ENCODE measurements at places on chromosomes 5 and 9.

GRCh38 chr9:38641985-38642864 is 21.8 kb upstream of the ANKRD18A start:
- no peak for DNase-seq

DNA sequence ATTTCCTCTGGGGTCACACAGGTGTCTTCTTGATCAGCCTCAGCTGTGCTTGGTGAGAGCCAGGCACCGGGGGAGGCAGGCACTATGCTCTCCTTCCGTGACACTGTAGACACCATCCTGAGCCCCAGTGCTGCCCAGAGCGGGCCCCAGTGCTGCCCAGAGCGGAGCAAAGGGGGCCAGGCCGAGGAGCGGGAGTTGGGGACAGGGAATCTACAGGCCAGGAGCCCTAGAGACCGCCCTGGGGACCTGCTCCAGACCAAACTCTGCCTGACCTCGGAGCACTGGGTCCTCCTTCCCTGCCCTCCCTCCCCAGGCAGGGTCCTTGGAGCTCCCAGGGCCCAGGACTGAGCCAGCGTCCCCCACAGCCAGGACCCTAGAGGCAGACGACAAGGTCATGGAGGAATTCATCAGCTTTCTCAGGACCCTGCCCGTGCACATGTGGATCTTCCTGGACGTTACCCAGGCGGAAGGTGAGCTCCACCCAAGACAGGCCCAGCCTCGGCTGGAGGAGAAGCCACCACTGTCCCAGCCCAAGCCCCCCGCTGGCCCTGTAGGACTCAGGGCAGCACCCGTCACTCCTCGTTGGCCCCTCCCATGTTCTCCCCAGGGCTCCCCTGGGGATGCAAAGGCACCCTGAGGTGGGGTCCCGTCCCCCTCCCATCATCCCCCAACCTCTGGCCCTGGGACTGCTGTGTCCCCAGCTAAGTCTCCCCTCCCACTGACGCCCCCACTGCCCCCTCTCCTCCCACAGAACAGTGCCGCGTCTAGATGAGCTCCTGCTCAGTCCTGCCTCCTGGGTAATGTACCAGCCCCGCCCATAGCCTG is 30.2 kb downstream of the PAEP start:
- no peak for DNase-seq

DNA sequence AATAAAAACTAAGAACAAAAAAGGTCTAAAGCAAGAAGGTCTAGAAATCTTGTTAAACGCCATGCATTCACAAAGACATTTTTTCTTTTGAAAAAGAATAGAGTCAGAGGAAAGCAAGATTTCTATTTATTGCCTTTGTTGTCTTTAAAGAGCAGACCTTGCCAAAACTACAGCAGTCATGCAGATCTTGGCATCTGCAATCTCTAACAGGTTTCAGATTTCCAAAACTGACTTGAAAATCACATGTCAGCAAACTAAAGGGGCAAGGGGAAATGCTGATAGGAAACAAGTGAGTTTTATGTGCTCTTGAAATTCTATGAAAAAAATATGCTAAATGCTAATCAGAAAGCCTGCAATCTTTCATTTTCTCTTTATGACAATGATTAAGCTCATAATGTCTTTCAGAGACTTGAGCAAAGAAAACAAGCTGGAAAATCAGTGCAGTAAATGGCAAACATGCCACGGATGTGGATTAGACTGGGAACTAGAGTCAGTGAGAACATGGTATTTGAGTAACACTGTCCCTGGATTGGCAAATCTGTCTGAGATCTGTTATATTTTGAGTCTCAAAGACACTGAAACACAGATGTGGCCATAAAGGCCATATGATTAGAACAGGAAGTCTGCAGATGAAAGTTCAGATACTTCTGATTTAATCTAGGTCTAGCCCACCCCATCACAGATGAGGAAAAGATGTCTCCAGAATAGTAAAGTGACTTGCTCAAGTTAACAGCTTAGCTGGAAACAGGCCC is 361.4 kb upstream of the RPS23 start:
- DNase-seq, result no peak

DNA sequence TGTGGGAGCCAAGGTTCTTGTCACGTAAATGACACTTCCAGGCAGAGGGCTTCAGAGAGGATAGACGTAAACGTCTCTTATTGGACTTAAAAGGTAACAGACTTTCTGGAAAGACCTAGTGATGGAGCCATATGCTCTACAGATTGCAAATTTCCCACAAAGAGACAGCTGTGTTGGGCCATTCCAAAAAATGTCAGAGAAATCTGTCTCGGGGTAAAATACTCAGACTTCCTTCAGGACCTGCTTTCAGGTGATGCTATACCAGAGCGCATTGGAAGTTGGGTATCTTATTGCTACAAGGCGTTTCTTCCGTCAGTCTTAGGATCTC is 29.2 kb downstream of the PROP1 start:
- DNase-seq, result no peak

GRCh38 chr5:158731014-158731413 is 368.7 kb downstream of the EBF1 start:
- no peak for DNase-seq

- no peak for DNase-seq
Measured at GRCh38 chr9:94995048-94995693, 268.7 kb downstream of the AOPEP start.

DNA sequence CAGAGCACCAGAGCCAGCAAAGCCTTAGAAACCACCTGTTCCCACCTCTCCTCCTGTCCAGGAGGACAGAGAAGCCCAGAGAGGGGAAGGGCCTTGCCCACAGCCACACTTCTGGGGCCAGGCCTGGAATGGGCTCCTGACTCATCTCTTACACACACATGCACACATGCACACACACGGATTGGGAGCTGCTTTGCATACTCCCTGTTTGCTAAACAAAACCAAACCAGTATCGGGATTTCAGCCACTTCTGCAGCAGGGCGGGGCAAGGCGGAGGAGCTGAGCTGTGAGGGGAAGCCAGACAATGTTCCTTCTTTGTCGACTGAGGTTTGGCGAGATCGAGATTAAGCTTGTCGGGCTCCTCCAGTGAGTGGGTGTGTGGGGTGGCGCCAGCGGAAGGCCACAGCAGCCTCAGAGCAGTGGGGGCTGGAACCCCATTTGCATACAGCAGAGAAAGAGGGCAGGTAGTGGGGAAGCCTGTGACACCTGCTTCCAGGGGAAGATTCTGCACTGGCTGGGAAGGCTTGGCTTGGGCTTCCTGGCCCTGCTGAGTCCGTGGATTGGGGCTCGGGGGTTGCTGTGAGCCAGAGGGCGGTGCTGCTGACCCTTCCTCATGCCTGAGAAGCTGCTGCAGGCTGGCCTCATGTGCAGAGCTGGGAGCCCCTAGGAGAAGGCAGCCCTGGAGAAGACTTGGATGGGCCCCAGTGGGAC is 16.1 kb downstream of the GFI1B start:
- no peak for DNase-seq

GRCh38 chr5:37905230-37905629 is 65.4 kb upstream of the GDNF start:
- no peak for DNase-seq

DNA sequence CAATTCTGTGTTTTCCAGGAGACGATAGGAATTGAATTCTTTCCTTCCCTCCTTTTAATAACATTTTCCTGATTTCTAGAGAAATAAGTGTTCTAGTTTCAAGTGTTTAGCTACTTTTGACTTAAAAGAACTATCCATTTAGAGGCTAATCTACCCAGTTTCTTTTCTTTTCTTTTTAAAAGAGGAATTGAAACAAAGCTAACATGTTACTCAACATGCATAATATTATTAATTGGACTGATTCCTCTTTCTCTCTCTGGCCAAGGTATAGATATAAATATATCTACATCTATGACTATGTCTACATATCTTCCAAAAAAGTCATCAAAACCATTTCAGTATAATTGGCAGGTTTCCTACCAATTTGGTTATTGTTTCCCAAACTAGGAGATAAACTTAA is 309.8 kb downstream of the TRPM3 start:
- no peak for DNase-seq

GRCh38 chr5:90601468-90601867 is 42.9 kb downstream of the ADGRV1 start:
- DNase-seq, result no peak

GRCh38 chr5:176529116-176529740 is 8.0 kb downstream of the RNF44 start:
- DNase-seq, result no peak

DNA sequence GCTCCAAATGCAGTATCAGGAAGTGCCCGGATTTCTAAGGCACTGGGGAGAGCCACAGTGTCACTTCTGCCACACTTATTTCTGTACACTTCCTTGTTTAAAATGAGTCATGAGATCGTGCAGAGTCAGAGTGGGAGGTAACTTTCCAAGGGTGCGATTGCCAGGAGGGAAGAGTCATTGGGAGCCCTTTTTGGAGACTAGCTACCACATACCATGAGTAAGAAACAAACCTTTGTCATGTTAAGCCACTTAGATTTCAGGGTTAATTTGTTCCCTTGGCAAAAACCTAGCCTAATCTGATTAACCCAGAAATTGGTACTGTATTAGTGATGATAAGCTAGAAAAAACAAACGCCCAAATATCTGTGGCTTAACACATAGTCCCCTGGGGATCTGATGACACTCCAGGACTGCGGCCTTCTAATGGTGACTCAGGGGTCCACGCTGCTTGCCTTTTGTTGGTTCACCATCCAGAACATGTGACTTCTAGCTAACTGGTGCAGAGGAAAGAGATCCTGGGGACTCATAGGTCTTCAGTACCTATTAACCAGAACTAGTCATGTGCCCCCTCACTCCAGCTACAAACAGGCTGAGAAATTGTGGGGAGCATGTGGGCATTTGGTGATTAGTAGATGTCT is 48.6 kb upstream of the TLE1 start:
- no peak for DNase-seq

- DNase-seq, result no peak
Measured at GRCh38 chr9:110059461-110059860, 148.5 kb downstream of the C9orf152 start.

GRCh38 chr5:174678107-174678506 is 46.3 kb upstream of the MSX2 start:
- DNase-seq, result no peak

GRCh38 chr5:10702911-10703491 is 58.0 kb downstream of the DAP start:
- DNase-seq, result no peak

DNA sequence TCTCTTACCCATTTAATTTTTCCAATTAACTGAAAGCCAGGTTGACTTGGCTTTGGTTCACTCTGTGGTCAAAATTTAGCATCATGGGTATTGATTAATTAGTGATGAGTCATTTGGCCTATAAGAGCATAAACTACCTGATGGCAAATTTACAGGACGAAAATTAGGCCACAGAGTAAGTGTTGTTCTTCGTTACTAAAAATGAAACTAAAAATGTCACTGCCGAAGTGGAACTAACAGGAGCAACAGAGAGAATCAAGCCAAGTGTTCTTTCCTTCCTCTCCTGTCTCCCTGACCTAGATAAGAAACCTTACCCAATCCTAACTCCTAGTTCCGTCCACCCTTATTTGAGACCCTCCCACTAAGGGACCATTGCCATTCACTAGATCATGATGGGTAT is 176.9 kb downstream of the RAB3C start:
- no peak for DNase-seq

DNA sequence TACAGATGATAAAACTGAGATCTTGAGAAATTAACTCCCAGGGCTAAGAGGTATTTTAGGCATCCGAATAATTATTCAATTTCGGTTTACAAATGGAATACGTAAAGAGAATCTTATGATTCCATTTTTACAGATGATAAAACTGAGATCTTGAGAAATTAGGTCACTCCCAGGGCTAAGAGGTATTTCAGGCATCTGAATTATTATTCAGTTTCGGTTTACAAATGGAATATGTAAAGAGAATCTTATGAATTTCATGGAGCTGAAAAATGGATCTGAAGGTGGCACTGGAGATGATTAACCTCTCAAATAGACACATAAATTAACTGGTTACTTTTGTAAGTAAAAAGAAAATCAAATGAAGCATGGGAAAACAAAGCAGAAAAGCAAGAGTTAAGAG is 44.2 kb downstream of the FGF1 start:
- no peak for DNase-seq

DNA sequence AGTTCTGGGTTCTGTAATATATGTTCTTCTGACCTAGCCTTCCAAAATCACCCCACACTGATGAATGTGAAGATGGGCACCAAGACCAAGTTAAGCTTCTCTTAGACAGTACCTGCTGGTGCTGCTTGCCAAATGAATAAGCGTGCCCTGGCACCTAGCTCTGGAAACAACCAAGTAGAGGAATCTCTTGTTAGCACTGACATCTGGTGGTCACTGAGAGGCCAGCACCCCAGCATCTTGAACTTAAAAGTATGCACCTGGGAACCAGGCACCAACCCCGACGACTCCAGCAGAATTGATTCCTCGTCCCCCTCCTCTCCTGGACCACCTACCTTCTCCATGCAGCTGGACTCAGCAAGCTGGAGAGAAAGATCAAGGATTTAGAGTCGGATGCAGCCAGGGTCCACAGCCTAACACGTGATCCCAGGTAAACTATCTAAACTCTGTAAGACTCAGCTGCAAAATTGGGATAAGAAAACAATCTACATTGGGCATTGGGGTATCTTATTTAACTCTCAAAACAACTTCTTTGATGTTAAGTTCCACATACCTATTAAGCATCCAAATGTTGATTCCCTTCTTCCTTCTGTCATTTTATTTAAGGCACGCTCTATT is 89.8 kb downstream of the SLC1A3 start:
- peak; percentile 29 for DNase-seq
